ENCODE measurements at places on chromosomes 13 and 19. TPM values are rescaled to one million over a fixed set of nuclear protein-coding genes. Genes with fewer than 3 reads are reported as not detected.

The ZFP28 gene
- total RNA-seq, result 4.2 TPM

GRCh38 chr13:106155411-106155810 lies 380.1 kb downstream of the EFNB2 start:
- no peak for DNase-seq

- DNase-seq, result no peak
Observed at GRCh38 chr13:30848332-30849027, 57.6 kb upstream of the MEDAG start.

DNA sequence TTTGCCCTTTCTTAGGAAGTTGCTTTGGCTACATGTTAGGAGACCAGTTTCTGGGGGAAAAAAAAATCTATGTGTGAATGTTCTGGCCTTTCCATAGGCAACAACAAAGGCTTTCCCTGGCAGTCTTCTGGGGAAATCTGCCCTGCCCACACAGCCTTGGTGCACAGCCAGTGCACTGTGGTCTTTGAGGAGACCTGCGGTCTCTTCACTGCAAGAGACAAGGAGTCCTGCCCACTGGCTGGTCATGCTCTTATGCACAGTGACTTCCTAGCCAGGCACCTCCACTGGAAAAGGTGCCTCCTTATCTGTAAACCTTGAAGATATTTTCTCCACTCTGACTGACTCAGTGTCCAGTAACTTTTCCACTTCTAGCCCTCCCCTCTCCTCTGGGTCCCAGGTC lies 155.1 kb downstream of the SUCLA2 start:
- no peak for DNase-seq
